HT-29 (cell line): ENCODE measurements at places on chromosomes 7 and 10.

DNA sequence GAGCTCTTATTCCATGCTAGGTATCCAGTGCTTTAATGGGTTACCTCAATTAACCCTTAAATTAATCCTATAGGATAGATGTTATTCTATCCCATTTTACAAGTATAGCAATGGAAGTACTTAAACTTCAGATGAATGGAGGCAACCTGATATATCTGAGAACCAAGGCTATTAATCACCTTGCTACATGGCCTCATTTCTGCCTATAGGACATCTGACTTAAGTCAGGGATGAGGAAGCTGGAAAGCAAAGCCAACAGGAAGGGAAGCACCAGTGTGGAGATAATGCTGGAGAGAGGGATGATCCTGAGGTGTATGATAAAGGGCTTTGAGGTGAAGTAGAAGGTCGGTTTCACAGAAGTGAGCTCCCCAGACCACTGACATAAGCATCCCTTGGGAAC is 132.3 kb downstream of the CHN2 start:
- DNase-seq = no peak

DNA sequence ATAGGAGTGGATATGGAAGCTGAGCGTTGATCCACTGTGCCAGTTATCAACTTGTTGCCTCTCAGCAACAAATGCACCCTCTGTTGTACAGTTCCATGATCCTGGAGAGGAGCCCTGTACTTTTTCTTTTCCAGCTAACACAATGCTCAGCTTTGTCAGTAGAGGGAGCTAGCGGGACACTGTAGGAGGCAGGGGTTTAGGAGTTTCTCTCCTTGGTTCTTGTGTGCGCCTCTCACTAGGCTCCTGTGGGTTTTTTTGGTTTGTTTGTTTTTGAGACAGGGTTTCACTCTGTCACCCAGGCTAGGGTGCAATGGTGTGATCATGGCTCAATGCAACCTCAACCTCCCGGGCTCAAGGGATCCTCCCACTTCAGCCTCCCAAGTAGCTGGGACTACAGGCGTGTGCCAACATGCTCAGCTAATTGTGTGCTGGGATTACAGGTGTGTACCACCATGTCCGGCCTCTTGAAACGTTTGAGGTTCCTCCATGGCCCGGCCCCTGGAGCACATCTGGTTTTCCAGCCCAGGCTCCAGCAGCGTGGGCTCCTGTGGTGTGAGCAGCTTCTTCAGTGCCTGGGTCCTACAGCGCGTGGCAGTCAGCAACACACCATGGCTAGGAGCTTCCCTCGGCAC is 12.0 kb upstream of the MARVELD1 start:
- DNase-seq = peak; percentile 86

DNA sequence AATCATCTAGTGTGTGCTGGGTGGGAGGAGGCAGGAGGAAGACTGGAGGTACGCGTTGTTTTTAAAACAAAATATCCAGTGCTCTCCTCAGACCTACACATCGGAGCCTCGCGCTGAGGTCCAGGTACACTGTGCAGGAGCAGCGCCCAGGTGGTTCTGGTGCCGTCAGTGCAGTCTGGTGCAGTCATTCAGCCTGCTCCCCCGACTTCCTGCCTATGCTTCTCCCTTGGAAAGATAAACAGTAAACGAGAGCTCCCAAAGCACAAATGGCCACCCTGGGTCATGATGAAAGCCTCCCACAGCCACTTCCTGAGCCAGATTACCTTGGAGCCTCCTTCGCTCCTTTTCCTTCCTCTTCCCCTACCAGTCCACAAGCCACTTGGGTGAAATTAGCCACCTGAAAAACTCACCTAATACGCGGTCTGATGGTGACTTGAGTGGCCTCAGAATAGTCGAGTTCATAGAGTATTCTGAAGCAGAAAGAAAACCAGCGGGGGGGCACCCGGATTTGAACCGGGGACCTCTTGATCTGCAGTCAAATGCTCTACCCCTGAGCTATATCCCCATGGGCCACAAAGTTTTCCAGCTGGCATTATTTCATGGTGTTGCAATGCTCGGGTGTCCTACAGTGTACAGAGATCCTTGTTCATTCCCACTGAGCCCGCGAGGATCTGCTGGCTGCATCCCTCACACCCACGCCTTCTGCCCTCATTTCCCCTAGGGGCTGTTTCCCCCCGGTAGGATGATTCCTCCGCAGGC is 82.5 kb downstream of the ZNF467 start:
- peak; percentile 93 for DNase-seq

DNA sequence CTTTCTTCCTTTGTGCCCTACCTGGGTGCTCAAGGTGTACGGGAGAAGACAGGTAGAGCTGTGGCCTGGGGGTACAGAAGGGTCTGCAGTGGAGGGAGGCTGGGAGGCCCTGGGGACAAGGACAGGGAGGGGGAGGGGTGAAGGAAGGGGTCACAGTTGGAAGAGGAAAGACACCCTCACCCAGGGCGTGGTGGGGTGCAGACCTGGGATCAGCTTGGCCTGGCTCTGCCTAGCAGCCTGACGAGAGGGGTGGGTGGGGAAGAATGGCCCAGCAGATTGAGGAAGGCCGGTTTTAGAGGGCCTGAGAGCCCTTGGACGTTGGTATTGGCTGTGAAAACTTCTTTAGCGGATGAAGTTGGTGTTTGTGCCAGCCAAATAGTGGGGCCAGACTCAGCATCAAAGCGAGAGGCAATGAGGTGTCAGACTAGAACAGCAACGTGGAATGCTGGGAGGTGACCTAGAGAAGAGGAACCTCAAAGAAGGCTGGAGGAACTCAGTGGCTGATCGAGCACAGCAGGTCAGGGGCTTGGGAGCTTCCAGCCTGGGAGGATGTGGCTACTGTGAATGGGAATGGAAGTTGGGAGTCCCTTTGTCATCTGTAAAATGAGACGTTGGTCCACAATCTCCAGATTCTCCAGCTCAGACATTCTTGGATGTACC is 18.1 kb upstream of the TRIM8 start:
- DNase-seq = no peak

DNA sequence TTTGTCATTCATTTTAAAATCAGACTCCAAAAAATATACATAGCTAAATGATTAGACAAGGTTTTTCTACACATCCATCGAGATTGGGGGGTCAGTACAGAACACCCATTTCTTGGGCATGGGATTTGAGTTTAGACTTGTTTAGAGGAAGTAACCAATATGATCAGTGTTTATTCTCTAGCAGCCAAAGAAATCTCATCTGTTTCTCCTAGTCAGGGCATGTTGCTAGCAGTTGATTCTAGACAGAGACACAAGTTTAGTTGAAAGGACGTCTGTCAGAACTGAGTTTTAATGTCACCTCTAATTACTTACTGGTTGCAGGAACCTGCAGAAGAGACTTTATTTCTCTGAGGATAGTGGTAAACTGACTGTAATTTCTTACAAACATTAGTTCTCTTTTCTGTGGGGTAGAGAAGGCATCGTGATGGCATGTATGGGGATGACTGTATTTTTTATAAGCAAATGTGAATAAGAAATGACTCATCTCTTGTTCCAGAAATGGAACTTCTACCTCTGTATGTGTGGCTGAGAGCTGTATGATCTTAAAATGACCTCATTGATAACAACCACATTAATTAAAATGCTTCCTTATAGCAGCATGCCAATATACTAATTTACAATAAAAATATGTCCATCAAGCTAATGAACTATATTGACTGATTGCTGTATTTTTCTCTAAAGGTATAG is 30.6 kb upstream of the RHOBTB1 start:
- peak; percentile 33 for DNase-seq

GRCh38 chr7:6221340-6222319 is 50.8 kb downstream of the CYTH3 start:
- no peak for DNase-seq

- no peak for DNase-seq
These were observed 6.2 kb downstream of the VWA2 start for GRCh38 chr10:114245121-114245791.

DNA sequence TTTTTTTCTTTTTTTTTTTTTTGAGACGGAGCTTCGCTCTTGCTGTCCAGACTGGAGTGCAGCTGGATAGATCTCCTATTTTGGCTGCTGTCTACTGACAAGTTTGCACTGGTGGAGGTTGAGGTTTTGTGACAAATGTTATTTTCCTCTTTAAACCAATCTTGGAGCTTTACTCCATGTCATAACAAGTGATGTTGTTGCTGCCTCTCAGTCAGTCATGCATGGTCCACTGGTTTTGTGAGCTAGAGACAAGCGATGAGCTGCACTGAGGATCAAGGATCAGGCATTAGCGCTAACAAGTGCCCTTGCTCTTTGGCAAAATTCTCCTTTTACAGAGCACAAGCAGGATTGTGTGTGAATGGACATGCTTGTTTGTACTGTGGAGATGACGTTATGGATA is 805 bp upstream of the WDFY4 start:
- DNase-seq = no peak

- DNase-seq = no peak
These were observed 33.6 kb downstream of the ARID5B start for GRCh38 chr10:61935077-61935476.

DNA sequence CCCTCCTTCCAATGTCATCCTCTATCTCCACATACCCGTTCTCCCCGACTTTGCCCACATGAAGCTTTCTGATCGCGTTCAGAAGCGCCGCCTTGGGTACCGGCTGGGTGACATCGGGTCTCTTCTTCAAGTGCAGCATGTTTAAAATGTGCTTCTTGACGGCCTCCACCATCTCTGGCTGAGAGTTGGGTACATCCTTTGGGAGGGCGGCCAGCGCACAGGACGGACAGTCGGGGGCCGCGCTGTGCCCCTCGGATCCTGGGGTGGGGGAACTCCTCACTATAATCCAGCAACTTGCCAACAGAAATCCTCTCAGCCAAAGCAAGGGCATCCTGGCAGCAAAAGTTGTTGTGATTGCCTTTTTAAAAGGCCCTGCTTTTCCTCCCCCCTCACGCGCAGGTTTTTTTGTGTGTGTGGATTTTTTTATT is 2.8 kb downstream of the INHBA start:
- no peak for DNase-seq

DNA sequence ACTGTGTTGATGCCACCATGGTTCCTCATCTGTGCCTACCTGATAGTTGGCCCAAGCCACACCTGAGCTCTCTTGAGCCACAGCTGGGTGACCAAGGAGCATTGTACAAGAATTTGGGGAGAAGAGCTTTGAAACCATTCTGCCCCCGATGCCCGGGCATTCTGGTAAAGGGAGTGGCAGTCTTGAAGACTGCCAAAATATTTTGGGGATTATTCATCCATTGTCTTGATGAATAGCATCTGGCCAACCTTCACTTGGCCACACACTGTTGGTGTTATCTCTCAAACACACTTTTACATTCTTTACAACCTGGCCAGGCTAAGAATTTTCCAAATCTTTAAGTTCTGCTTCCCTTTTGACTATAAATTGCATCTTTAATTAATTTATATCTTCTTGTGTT is 113.1 kb upstream of the PCBD1 start:
- DNase-seq = no peak

DNA sequence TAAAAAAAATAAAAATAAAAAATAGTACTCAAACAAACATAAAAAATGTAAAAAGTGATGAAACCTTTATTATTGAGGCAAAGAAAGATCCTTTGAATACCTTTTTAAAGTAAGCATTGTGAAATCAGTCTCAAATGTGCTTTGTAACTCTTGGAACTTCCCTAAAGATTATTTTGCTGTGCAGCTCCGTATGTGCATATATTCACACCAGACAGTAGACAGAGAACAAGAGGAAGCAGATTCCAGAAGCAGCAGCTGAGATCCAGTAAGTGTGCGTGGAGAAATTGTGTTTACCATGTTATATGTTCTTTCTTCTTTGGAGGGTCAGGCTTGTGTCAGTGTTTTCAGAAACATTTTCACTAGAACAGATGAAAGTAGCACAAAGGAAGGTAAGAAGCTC is 324.9 kb downstream of the AGMO start:
- DNase-seq = no peak

GRCh38 chr7:131945313-131945911 is 389.0 kb upstream of the PODXL start:
- peak; percentile 62 for DNase-seq

DNA sequence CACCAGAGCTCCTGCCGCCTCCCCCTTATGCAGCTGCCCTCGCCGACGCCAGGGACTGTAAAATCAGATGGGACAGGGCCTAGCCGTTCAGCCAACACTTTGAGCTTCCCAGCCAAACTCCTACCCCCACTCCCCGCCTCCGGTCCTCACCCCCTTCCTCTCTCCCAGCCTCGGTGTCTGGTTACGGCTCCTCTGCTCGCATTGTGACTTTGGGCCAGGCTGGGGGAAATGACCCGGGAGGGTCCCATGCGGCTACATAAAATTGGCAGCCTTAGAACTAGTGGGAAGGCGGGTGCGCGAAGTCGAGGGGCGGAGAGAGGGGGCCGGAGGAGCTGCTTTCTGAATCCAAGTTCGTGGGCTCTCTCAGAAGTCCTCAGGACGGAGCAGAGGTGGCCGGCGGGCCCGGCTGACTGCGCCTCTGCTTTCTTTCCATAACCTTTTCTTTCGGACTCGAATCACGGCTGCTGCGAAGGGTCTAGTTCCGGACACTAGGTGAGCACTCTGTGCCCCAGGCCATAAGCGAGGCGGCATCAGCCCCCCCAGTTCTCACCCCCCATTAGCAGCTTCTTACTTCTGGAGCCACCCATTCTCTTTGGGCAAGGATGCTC is at the start of gene KAZALD1:
Gene KAZALD1, plus strand, starts transcription at position 366 of the 608 bp plus-strand sequence. CDS start 604 bp downstream, outside the sequence.
- no peak for DNase-seq

DNA sequence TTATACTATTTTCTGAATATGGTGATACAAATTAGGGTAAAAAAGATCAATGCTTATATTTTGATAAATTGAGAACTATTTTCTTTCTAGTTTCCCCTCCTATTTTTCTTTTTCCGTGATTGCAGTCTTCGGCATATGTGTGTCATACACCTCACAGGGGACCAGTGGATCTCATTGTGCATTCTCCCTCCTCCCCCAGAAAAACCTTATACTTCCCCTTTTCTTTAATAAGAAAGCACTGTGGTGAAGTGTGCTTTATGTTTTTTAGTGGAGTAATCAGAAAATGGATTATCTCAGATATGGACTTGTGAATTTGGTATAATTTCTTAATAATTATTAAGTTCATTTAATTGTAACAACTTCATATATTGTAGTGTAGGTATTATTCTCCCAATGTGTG is 72.8 kb downstream of the BICC1 start:
- DNase-seq = no peak

DNA sequence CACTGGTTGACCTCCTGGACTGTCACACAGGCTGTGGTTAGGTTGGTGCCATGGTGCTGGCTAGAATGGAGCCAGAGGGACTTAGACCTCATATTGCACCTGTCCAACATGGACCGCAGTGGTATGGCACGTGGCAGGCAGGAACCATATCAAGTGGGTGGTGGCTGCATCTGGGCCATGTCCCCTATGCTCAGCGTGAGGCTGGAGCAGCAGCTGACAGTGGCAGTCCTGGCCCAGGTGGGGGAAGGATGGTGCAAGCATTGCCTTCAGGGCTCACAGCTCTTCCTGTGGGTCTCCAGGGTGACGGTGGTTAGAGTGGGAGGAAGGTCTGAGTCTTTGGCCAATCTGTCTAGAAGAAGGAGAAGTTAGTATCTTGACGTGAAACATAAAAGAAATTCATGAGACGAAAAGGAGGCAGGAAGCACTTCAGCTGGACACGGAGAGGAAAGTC is 54.5 kb upstream of the PFKFB3 start:
- no peak for DNase-seq

GRCh38 chr7:155829796-155830470 is 17.7 kb upstream of the SHH start:
- no peak for DNase-seq
